ENCODE measurements at places on chromosomes 13 and 19. TPM values are rescaled to one million over a fixed set of nuclear protein-coding genes. Genes with fewer than 3 reads are reported as not detected.

Gene WDR88
- not detected for total RNA-seq

GRCh38 chr13:102984210-102984609 is 82.0 kb downstream of the SLC10A2 start:
- DNase-seq = no peak

DNA sequence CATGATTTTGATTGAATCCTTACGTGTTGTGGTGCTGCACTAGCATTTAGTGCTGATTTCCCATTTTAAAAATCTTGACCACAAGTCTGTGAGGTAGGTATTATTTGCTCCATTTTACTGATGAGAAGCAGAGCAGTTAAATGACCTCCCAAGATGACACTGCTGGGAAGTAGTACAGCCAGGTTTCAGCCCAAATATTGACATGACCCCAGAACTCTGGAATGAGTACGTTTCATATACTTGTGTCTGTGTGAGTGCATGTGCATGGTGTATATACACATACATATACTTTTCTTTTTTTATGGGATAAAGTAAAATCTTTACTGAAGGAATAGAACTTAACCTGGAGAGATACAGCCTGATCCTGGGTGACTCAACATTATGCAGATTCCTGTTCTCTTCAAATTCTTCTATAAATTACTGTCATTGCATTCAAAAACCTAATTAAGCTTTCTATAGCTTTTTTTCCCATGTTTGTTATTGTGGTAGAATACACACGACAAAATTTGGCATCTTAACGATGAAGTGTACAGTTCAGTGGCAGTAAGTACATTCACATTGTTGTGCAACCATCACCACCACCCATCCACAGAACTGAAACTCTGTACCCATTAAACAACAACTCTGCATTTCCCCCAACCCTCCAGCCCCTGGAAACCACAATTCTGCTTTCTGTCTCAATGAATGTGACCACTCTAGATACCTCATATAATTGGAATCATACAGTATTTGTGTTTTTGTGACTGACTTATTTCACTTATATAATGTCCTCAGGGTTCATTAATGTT is 311.9 kb downstream of the MTUS2 start:
- no peak for DNase-seq

DNA sequence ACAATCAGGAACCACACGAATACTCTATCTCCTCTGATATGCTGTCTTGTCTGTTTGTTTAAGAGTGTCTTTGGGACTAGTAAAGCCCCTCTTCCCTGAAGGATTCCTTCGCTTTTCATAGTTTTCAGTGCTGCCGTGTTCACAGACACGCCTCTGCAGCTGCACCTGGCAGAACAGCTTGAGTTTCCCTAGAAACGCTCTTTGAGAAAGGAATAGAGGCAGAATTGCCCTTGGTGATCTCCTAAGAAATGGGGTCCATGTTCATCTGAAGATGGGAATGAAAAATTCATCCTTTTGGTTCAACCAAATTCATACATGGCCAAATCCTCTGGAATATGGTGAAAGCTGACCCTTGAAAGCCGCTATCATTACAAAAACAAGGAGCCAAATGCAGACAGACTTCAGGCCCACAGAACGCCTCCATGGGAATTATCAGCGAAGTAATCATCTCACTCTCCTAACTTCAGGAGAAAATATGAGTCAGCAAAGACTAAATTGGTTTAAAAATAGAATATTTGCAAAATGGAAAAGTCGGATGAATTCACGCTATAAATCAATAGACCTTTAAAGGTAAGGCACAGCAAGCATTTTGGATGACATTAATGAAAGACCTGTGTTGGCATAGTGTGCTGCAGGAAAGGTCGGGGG is 5.5 kb downstream of the SACS start:
- no peak for DNase-seq

GRCh38 chr19:19105365-19106055 is 32.8 kb downstream of the TMEM161A start:
- DNase-seq = peak; percentile 79

- no peak for DNase-seq
Observed at GRCh38 chr13:102212729-102213128, 189.1 kb downstream of the FGF14 start.

Gene CALM3
- 378 TPM for total RNA-seq

GRCh38 chr19:6061376-6062130 is 48.7 kb downstream of the RFX2 start:
- DNase-seq = no peak

GRCh38 chr13:98094678-98095266 is 48.1 kb upstream of the FARP1 start:
- DNase-seq = no peak

- no peak for DNase-seq
Observed at GRCh38 chr13:95642999-95643398, 1.5 kb downstream of the DZIP1 start.

- peak; percentile 66 for DNase-seq
Observed at GRCh38 chr19:4922530-4923275, 13.4 kb downstream of the UHRF1 start.

DNA sequence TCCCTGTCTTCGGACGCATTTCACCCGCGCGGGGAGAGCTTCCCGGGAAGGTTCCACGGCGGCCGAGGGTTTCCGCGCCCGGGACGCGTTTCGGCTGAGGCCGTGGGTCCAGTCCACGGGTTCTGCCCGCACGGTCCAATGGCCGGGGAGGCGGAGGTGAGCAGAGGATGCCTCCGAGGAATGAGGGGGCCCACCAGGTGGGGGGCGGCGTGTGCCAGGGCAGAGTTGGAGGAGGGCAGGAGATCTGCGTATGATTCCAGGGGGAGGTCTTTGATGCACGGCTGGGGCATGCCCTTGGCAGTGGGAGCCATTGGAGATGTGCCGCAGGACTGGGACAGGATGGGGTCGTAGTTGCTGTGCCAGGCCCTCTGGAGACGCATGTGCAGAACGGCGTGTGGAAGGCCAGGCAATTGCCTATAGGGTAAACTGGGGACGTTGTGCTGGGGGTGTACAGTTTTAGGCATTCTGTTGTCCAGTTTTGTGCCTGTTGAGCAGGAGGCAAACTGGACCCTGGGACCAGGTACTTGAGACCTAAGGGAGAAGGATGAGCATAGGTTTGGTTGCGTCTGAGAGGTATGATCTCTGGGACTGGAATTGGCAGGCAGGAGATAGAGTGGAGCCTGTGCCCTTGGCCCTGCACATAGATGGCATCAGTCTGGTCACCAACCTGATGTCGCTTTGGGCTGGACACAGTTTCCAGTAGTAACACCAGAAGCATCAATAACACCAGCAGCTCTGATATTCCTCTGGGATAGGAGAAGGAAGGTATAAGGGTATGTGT is 751 bp downstream of the ZNF584 start:
- DNase-seq = no peak

Gene MAP2K2
- total RNA-seq = 138 TPM

Gene C1QTNF9
- 4.5 TPM for total RNA-seq

- DNase-seq = no peak
Observed at GRCh38 chr13:112586334-112586960, 1.5 kb downstream of the TUBGCP3 start.

Gene CD33
- 6.5 TPM for total RNA-seq

- no peak for DNase-seq
Observed at GRCh38 chr19:30029721-30030510, 87.9 kb downstream of the URI1 start.

DNA sequence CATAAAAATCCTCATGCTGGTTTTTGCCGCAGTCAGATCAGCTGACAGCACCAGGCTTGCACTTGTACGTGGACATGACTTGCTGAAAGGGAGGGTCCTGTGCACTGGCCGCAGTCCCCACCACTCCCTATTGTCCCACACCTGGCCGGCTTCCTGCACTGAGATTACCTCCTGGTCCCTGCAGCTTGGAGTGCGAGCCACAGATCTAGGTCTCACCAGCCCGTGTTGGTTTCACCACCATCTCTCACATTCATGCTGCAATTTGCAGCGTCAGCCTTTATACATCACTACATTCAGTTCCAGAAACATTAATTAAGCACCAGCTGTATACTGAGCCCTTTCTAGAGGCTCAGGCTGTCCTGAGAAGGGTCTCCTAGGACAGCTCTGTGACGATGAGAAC is 15.0 kb upstream of the CD22 start:
- no peak for DNase-seq

GRCh38 chr13:28859717-28860116 is 39.6 kb downstream of the MTUS2 start:
- no peak for DNase-seq

Gene CEACAM3
- total RNA-seq = 0.32 TPM

DNA sequence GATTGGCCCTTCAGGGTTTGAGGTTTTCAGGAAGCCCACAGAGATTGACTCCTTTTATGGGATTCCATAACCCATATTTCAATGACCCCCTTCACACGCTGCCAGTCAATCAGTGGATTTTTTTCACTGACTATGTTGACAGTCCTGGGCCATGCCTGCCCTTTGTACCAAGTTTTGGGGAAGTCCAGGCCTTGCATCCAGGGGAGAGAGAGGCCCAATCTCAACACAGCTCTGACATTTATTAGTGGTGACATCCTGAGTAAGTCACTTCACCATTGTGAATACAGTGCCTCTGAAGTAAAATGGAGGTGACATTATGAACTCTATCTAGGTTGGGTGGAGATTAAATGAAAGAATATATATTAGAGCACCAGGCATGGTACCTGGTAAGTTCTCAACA is 181.1 kb downstream of the NUFIP1 start:
- DNase-seq = no peak

Gene VMAC
- 1.6 TPM for total RNA-seq

Gene LILRB4
- 5.0 TPM for total RNA-seq

- DNase-seq = no peak
Observed at GRCh38 chr13:48853728-48854102, 122.0 kb upstream of the FNDC3A start.

DNA sequence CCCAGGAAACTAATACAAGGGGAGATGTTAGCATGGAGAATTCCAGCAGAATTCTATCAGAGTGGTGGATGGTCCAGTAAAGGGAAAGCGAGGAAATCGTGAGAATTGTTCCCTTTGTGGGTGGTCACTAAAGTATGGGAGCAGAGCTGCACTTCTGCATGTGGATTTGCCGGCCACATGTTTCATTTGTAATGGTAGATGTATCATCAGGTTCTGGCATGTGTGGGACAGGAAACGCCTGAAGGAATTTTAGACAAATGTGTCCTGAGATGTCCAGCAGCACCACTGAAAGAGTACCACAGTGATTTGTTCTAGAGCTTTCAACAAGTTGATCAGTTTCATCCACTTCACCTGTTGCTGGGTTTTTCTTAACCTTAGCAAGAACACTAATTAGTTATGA is 308.4 kb downstream of the SHISA2 start:
- DNase-seq = no peak

Gene RDH13
- total RNA-seq = 47.8 TPM

DNA sequence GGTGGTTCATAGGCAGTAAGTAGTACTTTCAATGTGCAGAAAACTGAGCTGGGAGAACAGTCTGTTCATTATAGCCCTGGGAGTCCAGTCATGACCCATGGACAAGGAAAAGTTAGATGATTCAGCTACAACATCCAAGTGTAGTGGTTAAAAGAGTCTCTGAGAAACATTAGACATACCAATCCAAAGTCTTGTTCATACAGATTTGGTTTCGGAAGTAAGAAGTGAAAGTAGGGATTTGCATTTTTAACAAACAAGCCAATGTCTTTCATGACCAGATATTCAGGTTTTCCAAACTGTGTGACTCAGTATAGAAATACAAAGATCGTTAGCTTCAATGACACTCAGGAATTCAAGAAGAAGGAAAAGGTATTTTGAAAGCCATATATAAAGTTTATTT is 345.3 kb downstream of the SLITRK1 start:
- no peak for DNase-seq

GRCh38 chr19:56566904-56567273 is 379 bp upstream of the ZNF470 start:
- DNase-seq = peak; percentile 75

DNA sequence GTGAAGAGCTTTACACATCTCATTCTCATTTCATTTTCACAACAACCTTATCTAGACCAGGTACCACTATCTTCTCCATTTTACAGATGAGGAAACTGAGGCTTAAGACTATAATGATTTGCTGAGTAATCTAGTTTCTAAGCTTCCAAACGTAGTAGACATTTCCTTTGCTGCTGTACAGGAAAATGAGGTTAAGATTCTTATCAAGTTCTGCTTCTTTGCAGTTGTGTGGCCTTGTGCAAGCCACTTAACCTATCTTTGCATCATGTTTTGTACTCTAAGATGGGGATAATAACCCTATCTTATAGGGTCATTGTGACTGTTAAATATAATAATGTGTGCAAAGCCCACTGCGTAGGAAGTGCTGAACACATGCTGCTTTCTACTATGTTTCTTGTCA is 307.9 kb downstream of the HS6ST3 start:
- no peak for DNase-seq

Gene NXNL1
- total RNA-seq = not detected

Gene KIR2DL3
- not detected for total RNA-seq

DNA sequence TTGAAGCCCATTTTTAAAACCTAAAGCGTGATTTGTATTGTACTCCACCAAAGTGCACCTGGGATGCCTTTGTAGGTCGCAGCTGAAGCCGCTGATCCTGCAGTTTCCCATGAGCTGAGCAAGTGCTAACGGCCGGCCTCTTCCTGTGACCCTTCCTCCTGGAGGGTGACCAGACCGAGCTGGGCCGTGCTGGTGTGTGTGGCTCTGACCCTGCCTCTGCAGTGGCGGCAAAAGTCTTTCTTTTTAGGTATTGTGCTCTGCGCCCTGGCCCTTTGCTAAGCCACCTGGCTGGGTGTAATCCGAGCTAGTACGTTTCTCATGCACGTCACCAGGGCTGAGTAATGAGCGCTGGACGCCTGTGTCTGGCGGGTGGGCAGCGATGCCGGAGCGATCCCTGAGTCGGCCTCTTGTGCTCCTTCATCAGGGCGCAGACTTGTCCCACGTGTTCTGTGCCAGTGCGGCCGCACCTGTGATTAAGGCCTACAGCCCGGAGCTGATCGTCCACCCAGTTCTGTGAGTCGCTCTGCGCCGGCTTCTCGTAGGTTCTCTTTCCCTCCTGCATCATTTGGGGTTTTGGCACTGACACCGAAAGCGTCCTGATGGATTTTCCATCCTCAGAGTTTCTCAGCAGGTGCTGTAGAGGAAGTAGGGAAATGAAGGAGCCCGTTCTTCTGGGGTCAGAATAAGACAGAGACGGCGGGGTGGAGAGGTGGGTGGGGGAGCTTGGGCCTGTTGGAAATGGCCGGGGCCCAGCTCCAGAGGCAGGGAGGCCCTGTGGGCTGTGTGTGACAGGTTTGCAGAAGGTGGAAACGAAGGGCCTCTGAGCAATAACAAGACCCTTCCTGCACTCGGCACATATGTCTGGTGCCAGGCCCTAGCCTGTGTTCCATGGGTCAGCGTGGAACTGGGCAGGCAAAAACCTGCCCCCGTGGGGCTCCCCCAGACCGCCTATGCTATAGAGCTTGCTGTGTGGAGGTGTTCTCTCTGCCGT is 9.7 kb downstream of the NAXD start:
- no peak for DNase-seq

GRCh38 chr13:19159761-19160420 is 21.7 kb downstream of the TUBA3C start:
- no peak for DNase-seq

Gene KIR2DL4
- not detected for total RNA-seq

- no peak for DNase-seq
Observed at GRCh38 chr13:110298505-110299282, 8.3 kb downstream of the COL4A1 start.

Gene TSSK6
- total RNA-seq = 0.32 TPM

All from Right ventricle myocardium inferior (tissue), 1 donor.